Effector memory CD4-positive, alpha-beta T cell (primary cell): ENCODE measurements at places on chromosomes 5 and 9.

DNA sequence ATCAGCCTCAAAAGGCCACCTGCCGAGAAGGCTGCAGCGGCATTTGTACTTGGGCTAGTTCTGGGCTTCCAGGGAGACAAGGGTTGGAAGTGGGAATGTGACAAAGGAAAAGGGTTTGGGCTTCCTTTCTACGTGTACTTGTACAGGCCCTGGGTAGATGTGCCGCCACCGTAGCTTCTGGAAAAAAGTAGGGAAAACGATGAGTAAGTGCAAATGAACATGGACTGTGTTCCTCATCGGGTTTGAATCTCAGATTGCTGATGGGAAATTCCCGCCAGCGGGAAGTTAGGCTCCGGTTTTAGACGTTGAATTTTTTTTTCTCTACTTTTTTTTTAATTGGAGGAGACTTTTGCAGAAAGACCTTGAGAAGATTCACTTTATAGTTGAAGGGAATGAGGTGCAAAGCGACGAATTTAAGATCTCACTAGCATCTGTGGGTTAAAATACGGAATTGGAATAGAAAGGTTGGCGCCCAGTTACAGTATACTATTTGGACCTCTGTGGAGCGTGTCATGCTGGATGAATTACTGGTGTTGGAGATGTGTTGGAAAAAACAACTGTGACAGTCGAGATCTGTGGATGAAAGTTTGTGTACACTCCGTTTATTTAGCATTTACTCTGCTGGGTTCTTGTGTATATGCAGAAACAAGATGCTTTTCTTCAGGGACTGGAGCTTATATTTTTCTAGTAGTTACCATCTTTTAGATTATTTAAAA, 1.2 kb downstream of the G3BP1 start:
- no peak for DNase-seq

DNA sequence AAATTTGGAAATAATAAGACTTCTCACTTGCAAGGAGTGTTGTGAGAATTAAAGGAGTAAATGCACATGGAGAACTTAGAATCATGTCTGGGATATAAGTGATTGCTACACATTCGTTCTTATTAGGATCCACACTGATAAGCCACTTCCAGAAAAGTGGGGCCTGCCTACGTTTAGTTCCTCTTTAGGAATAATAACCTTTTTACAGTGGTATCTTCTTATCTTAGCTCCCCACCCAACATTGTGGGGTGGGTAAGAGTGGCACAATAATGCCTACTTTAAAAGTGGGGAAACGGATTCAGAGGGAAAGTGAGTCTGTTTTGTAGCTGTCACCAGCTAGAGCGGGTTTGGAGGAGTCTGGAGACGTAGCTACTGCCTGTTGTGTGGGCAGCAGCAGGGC, 16.0 kb downstream of the DOCK2 start:
- DNase-seq = no peak

DNA sequence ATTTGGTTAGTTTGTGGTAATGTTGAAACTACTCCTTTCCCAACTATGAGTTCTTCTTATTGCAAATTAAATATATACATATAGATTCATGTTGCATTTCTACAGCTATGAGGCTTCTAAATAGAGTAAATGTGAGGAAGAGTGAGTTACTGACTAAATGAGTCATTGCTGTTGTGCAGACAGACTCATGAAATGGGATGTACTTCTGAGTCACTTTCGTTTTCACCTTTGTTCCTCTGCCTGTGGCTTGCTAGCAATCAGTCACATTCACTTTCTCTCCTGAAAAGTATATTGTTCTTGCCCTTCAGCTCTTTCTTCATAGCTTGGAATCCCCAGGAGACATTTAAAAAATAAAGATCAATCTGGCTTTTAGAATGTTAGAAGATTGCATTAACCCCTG, 295.5 kb upstream of the SMC2 start:
- no peak for DNase-seq

DNA sequence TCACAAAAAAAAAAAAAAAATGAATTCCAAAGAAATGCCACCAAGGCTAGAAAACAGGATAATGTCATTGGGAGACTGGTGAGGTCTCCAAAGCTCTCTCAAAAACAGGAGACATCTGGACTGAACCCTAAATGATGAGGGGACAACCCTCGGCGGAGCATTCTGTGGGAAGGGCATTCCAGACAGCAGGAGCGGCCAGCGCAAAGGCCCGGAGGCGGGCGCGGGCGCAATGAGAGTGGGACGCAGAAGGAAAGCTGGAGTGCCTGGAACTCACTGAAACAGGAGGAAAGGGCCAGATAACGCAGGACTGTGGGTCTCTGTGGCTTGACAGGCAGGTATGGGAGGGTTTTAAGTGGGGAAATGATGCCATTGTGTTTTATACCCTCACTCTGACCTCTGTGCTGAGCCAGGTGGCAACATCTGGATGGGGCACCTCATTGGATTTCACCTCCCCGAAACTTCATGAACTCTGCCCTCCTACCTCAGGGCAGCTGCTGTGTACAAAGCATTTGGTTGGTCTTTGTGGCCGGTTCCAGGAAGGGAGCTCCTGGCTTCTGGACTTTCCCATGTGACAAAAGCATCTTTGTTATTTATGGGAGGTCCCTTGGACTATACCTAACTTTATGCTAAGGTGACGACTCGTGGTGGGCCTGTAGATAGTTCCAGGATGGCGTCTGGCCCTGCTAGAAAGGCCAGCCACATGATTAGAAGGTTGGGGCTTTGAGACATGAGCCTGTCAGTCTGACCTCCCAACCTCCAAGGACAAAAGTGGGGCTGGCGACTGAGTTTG, 11.5 kb upstream of the MAPK9 start:
- DNase-seq = no peak

DNA sequence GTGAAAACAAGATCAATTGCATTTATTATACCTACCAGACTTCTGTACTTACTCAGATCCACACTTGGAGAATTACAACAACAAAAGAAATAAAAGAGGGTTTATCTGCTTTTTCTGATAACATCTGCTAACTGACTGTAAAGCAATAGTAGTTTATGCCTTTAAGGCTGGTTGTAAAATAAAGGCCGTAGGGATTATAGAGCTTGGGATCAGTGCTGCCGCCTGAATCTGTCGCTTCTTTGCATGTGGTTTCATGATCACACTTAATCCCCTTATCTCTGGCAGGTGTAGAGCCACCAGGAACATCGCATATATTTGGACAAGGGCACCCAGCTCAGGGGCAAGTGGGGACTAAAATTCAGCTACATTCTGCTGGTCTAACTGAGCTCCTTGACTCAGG, 146.7 kb downstream of the CCDC192 start:
- no peak for DNase-seq

DNA sequence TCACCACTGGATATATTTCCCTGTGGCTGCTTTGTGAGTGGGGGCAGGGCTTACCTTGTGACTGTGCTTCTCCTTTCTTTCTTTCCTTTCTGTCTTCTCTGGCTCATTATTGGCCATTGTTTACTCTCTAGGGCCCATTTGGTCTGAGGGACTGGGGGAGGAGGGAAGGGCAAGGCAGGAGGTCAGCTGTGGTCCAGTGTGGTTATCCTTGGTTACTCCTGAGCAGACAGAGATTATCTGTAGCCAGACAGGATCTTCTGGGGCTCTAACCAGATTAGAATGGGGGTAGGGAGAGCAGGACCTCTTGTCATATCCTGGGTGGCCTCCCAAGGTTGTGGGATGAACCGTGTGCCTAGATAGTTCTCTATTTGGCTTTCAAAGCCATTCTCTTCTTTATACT, 71.2 kb downstream of the ANKRD55 start:
- no peak for DNase-seq
